ENCODE measurements at places on chromosomes 5 and 9. TPM values are rescaled to one million over a fixed set of nuclear protein-coding genes. Genes with fewer than 3 reads are reported as not detected.

GRCh38 chr5:68465934-68466551 lies 250.5 kb downstream of the PIK3R1 start:
- DNase-seq = no peak

DNA sequence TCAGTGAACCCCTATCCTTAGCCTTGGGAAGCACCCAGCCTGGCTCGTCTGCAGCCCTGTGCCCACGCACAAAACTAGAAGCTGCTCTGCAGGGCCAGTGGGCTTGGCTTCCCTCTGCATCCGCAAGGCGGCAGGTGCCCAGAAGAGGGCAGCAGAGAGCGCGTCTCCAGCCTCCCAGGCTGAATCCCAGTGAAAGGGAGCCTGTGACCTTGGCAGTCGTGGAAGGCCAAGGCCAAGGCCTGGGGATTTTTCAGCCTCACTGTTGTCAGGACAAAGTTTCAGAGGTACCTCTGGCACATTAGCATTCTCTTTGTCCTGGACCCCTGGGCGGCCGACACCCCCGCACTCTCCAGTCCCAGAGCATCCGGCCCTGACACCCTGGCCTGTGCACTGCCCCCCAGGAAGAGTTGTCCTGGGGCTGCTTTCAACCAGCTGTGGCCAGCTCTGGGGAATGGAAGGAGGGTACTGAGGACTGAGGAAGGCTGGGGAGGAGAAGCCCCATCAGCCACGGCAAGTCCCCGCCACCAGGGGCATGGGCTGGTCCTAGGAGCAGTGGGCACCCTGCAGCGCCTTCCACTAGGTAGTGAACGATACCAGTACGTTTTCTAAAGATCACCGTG lies 63.6 kb upstream of the IL17B start:
- peak; percentile 92 for DNase-seq

DNA sequence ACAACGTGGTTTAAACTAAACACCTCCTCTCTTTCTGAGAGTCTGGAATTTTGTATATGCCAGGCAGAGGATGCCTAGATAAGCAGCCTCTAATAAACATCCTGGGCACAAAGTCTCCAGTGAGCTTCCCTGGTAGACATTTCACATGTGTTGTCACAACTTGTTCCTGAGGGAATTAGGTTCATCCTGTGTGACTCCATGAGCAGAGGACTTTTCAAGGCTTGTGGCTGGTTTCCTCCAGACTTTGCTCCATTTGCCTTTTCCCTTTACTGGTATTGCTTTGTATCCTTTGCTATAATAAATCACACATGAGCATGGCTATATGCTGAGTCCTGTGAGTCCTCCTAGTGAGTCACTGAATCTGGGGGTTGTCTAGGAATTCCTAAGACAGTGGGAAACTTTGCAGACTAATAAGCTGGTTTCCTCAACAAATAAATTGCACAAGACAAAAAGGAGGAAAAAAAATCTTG lies 77.4 kb downstream of the NR2F1-AS1 start:
- no peak for DNase-seq

GRCh38 chr9:114501796-114502682 lies 3.2 kb downstream of the WHRN start:
- DNase-seq = no peak

Gene LSM11
- total RNA-seq = 4.6 TPM
